ENCODE measurements at places on chromosomes 6 and 20.

GRCh38 chr6:148885925-148886845, 139.4 kb downstream of the UST start:
- no peak for DNase-seq

- peak; percentile 24 for DNase-seq
These were observed 171.4 kb downstream of the DTNBP1 start for GRCh38 chr6:15491255-15491985.

DNA sequence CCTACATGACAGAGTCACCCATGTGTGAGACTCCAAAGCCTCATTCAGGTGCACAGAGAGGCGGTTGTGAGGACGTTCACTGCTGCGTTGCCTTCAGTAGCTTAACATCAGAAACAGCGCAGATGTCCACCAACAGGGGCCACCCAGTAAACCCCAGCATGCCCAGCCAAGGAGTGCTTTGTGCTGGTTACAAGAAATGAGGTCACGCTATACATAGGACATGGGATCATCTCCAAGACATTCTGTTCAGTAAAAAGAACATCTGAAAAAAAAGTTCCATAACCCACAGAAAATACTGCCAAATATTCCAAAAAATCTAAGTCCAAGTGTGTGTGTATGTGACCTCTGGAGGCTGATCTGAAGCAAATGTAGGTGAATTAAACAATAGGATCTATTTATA, 16.0 kb downstream of the SLC52A3 start:
- DNase-seq: no peak

- peak; percentile 25 for DNase-seq
These were observed 191.4 kb downstream of the NFATC2 start for GRCh38 chr20:51350941-51351631.

- DNase-seq: no peak
These were observed 501.5 kb upstream of the HS3ST5 start for GRCh38 chr6:114844359-114844758.

GRCh38 chr6:151060096-151060765, 179.5 kb upstream of the AKAP12 start:
- peak; percentile 88 for DNase-seq

Measured in RCC 7860 (cell line).